ENCODE measurements at places on chromosomes 2 and 18.

DNA sequence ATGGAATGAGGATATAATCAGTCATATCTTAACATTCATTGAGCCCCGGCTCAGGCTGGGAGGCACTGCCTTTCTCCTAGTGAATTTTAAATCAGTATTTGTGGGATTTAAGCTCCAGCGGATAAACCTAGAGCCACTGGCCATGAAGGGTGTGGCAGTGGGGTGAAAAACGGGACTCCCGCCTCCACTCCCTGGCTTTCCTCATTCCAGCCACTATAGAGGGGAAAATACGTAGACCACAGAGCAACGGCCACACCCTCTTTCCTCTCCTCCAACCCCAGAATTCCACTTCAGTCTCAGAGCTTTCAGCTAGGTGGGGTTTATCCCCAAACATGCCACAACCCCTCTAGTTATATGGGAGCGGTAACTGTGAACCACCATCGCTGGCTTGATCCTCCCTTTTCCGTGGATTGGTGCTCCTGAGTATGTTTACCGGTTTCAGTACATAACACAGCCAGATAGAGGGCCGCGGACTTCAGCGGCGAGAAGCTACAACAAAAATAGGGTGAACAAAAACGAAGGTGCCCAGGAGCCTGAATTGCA lies 70.6 kb upstream of the ITGB6 start:
- DNase-seq: no peak

GRCh38 chr2:165660361-165660760 lies 133.7 kb downstream of the GALNT3 start:
- no peak for DNase-seq

DNA sequence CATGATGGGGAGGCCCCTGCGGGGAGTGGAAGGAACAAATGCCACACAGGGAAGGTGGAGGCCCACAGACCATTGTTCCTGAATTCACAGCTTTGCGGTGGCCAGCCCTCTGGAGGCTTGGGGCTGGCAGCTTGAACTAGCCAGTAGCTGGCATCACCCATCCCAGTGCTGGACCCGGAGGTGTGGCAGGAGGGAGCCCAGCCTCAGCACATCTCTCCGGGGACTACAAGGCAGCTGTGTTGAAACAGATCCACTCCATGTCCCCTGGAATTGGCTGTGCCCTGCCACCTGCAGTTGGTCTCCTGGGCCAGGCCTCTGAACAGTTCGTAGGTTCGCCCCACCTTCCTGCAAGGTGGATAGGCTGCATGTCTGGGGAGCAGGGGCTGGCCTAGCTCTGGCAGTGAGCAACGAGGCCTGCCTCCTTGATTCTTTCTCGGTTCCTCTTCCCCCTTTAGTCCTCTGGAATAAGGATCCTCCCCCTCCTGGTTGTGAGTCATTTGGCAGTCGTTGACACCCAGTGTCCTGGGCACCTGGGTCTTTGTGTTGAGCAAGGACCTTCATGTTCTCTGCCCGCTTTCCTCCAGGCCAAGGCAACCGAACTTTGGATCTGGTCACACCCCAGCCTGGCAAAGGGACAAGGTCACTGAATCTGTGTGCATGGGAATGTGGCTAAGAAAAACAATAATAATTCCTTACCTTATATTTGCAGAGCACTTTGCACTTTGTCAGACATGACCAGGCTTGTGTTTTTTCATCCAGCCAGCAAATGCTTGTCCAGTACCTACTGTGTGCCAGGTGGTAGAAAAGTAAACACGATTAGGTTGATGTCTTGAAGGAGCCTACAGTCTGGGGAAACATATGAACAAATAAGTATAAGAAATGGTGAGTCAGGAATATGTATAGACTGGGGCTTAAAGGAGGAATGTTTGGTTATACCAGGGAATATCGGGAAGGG lies 55.0 kb upstream of the MCFD2 start:
- no peak for DNase-seq

- no peak for DNase-seq
Observed at GRCh38 chr2:152493945-152494528, 159.1 kb downstream of the FMNL2 start.

DNA sequence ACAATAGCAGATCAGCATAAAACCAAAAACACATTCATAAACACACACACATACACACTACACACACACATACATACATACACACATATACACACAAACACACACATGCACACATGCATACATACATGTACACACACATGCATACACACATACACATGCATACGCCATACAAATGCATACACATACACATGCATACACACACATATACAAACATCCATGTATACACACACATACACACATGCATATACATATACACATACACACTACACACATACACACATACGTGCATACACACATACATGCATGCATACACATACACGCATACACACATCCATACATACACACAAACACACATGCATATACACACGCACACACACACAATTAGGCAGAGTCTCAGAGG lies 490.1 kb downstream of the TNS1 start:
- no peak for DNase-seq

GRCh38 chr2:238775591-238775990 lies 72.3 kb upstream of the TWIST2 start:
- no peak for DNase-seq

DNA sequence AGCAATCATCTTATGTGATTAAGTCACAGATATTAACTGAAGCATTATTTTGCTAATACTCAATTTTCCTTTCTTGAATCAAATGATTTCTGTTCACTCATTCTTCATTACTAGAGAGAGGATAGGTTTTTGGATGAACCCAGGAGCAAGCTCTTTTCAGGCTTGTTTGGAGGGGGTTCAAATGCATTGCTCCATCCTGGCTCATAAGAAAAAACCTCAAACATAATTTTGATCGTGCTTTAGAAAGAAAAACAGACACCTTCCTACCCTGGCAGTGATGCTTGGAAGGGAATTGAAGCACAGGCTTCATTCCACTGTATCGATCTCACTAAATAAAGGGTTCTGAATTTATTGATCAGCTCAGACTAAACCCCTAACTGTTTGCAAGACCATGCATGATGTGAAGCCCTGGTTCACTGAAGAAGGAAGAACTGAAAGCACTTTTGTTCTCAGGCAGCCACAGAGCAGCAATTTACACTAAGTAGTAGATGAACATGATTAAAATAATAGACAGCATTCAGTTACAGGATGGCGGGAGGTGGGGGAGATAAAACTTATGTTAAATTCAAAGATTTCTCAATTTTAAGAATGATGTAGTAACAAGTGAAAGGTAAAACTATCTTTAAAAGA lies 53.4 kb downstream of the CDH2 start:
- no peak for DNase-seq

DNA sequence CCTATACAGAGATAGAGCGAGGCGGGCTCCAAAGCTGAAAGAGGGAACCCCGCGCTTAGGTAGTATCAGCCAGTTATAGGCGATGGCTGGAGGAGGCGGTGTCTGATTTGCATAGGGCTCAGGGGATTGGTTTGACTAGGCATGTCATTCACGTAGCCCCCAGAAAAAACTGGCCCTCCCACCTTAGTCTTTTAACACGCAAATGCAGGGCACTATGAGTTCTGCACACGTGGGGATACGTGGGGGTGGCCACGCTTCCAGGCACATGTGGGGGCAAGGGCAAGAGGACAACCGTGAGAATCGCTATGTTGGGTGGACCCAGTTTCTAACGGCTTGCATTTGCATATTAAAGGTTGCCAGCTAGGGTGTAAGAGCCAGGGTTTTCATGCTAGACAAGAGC lies 56.7 kb upstream of the MSTN start:
- DNase-seq: no peak

DNA sequence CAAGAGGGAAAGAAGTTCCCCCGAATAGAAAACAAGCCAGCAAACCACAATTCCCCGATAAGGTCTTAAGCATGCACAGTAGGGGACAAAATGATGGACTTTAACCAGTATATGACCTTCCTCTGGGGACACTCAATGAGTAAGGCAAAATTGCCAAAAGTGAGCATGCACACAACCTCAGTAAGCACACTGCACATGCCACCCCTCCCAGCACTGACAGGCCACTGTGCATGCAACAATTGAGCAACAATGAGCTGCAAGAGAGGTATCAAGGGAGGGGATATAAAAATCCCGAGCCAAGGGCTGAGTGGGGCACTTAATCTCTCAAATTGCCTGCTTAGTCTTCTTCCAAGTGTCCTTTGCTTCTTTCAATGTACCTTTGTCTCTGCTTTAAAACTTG lies 935.8 kb upstream of the SLC39A10 start:
- no peak for DNase-seq

DNA sequence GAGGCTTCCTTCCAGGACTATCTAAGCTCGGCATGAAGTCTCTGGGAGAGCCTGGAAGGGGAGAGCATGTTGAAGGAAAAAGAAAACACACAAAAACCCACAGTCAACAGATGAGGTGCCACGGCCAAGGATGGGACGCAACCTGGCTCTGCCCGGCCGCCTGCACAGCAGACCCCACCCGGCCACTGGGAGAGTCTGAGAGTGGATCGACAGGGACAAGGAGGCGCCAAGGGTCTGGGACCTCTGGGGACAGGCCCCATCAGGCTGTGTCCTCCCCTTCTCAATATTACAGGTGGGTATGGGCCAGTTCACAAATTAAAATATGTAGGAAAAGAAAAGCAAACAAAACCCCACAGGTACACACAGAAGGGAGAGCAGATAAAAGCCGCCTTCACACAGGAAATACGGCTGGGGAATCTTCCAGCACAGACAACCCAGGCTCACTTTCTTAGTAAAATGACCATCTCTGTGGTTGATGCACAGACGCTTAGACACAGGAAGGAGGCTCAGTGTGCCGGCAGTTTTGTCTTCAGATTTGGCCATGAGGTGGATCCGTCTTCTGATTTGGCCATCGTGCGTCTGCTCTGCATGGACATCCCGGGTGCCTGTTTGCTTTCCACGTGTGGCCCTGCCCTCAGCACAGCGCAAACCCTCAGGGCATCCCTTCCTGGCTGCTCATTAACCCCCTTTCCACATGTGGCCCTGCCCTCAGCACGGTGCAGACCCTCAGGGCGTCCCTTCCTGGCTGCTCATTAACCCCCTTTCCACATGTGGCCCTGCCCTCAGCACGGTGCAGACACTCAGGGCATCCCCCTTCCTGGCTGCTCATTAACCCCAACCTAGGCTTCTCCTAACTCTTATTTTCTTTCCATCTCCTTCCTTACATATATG lies 138.4 kb downstream of the EIPR1 start:
- DNase-seq: peak; percentile 62

DNA sequence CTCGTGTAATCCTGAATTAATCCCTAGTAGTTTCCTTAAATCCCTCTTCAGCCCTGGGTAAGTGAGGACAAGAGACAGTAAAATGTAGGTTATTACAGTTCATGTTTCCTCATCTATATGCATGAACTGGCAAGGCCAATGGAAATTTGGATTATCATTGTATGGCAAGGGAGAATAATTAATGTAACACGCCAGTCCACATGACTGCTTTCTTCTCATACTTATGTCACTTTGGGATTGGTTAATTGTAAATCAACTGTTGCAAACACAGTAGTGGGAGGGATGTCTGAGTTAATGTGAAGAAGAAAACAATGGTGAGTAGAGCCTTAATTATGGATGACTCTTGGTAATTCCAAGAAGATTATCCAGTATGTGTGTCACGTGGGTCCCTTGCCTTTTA lies 1.7 kb upstream of the SERPINB7 start:
- no peak for DNase-seq

DNA sequence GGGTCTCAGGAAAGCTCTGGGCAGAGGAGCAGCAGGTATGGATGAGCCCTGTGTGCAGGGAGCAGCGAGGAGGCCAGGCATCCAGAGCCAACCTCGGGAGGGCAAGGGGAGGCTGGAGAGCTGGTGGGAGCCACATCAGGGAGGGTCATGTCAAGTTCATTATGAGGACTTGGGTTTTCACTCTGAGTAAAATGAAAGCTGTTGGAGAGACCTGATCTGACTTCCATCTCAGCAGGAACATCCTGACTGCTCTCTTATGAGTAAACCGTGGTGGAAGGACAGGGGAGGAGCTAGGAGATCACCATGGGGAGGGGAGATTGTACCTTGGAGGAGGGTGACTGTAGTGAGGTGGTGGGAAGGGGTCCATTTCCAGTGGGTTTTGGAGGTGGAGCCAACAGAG lies 209.8 kb downstream of the LDLRAD4 start:
- peak; percentile 44 for DNase-seq

- DNase-seq: peak; percentile 91
Observed at GRCh38 chr18:69948919-69949537, 1.4 kb upstream of the CD226 start.

- DNase-seq: no peak
Observed at GRCh38 chr2:61645911-61646310, 107.8 kb upstream of the XPO1 start.

GRCh38 chr18:39274535-39274934 lies 1708.9 kb upstream of the CELF4 start:
- no peak for DNase-seq

DNA sequence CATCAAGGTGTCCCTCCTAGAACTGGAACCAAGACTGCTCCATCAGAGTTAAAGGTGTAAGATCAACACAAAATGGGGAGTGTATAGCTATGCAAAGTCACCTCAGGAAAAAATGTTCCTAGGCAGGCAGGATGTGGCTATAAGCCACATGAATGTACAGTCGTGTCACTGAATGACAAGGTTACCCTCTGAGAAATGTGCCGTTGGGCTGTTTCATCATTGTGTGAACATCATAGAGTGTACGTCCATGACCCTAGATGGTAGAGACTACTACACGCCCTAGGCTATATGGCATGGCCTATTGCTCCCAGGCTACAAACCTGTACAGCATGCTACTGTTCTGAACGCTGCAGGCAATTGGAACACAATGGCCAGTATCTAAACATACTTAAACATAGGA lies 24.5 kb downstream of the TYMS start:
- peak; percentile 94 for DNase-seq

GRCh38 chr2:187594801-187595200 lies 40.6 kb upstream of the TFPI start:
- no peak for DNase-seq

DNA sequence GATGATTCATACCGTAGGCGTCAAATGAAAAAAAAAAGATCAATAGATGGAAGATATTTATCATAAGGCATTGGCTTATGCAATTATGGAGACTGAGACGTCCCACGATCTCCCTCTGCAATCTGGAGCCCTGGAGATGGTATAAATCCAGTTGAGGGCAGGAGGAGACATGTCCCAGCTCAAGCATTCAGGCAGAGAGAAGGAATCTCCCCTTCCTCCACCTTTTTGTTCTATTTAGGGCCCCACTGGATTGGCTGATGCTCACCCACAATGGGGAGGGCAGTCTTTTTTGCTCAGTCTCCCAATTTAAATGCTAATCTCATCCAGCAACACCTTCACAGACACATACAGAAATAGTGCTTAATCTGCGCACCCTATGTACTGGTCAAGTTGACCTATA lies 18.0 kb upstream of the OLA1 start:
- DNase-seq: no peak

DNA sequence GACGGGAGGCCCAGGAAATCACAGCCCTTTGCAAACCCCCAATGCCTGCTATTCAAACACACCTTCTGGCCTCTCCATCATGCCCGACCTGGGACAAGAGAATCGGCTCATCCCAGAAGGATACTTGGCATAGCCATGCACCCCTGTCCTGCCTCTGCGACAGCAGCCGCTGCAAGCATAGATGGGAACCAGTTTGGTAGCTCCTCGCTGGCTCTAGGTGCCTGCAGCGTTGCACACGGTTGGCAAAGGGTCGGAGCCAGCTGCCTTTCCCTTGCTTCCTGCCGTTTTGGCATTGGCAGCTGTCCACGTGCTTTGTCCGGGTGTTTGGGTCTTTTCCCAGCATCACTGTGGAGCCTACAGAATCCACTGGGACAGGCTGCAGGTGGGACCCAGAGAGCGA lies 76.9 kb downstream of the TWIST2 start:
- no peak for DNase-seq

- DNase-seq: no peak
Observed at GRCh38 chr18:62759704-62760402, 44.5 kb downstream of the PHLPP1 start.
